ENCODE measurements at places on chromosomes 1 and 21.

GRCh38 chr1:233625087-233625486, 11.2 kb downstream of the KCNK1 start:
- DNase-seq: no peak

DNA sequence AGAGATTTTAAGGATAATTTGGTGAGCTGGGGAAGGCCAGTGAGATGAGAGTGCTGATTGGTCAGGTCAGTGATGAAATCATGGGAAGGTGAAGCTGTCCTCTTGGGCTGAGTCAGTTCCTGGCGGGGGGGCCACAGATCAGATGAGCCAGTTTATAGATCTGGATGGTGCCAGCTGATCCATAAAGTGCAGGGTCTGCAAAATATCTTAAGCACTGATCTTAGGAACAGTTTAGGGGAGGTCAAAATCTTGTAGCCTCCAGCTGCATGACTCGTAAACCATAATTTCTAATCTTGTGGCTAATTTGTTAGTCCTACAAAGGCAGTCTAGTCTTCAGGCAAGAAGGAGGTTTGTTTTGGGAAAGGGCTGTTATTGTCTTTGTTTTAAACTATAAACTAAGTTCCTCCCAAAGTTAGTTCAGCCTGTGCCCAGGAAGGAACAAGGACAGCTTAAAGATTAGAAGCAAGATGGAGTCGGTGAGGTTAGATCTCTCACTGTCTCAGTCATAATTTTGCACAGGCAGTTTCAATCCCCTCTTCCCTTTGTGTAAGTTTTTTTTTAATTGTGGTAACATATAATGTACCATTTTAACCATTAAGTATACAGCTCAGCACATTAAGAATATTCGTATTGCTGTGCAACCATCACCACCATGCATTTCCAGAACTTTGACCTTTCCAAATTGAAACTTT, 39.4 kb downstream of the PTAFR start:
- peak; percentile 24 for DNase-seq

GRCh38 chr21:37686991-37687810, 229.1 kb downstream of the KCNJ6 start:
- no peak for DNase-seq

- no peak for DNase-seq
Observed at GRCh38 chr1:185565302-185565701, 168.9 kb upstream of the HMCN1 start.

GRCh38 chr1:198361237-198361767, 179.2 kb downstream of the ATP6V1G3 start:
- no peak for DNase-seq

DNA sequence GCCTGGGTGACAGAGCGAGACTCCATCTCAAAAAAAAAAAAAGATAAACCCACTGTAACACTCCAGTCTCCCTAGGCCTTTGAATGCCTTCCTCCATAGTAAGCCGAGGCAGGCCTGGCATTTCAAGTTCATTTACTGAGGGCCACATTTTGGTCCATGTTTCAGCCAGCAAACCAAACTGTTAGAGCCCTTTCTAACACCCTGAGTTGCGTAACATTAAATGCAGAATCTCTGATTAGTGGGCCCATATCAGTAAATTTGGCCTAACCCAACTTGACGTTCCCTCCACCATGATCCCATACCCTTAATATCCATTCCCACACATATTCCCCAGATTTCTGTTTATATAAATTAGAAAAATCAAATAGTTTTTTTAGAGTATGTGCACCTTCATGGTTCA, 12.4 kb downstream of the MPZL1 start:
- DNase-seq: no peak

DNA sequence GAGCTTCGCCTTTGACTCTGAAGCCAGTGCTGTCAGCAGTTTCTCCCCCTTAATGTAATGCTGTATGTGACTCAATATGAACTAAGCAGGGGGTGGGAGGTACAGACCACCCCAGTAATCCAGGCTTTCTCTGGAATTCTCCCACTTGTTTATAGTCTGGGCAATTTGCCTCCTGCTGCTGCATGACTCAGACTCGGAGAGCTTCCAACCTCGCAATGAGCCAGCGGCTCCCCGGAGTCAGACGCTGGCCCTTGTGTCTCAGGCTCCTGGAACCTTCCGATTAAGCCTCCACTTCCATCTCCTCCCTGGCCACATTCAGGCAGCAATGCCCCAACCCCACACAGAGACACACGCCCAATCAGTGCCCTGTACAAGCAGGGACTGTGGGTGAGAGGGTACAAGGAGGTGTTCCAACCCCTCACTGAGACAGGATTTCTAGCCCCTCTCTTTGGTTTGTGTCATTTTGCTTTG, 471.7 kb upstream of the VAMP3 start:
- DNase-seq: no peak

DNA sequence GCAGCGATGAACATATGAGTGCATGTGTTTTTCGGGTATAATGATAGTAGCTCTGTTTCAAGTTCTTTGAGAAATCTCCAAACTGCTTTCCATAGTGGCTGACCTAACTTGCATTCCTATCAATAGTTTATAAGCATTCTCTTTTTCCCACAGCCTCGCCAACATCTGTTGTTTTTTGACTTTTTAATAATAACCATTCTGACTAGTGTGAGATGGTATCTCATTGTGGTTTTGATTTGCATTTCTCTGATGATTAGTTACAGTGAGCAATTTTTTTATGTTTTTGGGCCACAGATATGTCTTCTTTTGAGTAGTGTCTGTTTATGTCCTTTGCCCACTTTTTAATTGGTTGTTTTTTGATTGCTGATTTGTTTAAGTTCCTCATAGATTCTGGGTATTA, 10.6 kb upstream of the RUNX1 start:
- no peak for DNase-seq

- DNase-seq: no peak
Observed at GRCh38 chr1:47993416-47993740, 3.8 kb downstream of the TRABD2B start.

- no peak for DNase-seq
Observed at GRCh38 chr1:97351846-97352245, 569.0 kb downstream of the DPYD start.

DNA sequence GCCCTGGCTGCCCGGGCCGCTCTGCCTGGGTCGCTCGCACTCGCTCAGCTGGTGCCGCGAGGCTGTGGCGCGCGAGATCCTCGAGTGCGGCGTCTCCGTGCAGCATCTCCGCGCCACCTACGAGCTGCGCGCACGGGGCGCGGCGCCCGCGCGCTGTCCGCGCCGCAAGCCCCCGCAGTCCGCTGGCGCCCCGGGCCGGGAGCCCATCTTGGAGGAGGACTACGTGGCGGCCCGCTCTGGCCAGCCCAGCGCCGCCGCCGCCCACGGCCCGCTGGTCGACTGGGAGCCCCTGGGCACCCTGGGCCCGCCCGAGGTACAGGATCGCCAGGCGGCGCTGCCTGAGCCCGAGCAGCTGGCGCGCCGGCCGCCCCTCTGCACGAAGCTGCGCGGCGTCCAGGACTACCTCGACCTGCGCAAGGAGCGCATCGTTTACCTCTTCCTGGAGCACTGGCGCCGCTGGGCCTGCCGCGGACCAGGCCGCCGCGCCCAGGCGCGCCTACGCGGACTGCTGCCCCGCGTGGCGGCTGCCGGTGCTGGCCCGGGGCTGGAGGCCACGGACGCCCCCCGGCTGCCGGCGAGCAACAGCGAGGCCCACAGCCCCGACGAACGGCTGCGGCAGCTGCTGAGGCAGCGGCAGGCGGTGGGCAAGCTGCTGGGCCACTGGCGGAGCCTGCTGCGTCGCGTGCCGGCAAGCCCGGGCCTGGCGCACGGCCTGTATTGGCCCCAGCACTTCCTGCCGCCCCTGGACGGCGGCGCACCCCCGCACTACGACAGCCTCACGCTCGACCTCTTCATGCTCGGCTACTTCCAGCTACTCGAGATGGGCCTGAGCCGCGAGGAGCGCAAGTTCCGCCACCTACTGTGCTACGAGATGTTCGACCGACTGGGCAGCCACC, 10.9 kb downstream of the TNFRSF25 start:
- peak; percentile 52 for DNase-seq

- DNase-seq: no peak
Observed at GRCh38 chr1:83815330-83815729, 183.6 kb downstream of the TTLL7 start.

GRCh38 chr1:111223126-111223685, 4.3 kb upstream of the CHI3L2 start:
- no peak for DNase-seq

GRCh38 chr1:112808861-112809684, 93.9 kb upstream of the PPM1J start:
- DNase-seq: peak; percentile 50

DNA sequence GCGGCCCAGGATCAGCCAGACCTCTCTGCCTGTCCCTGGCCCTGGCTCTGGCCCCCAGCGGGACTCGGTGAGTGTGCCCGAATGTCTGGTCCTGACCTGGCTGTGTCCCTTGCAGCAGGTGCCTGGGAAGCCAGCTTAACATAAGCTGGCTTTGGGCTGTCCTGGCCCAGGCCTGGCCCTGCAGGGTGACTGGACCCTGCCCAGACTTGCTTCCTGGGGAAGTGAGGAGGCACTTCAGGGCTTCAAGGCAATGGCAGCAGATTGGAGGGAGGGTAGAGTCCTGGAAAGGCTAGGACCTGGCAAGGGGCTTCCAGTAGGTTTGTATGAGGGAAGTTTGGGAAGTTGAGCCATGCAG, 16.4 kb downstream of the RPS6KA1 start:
- no peak for DNase-seq

GRCh38 chr1:59314776-59315528, 18.1 kb downstream of the FGGY start:
- DNase-seq: no peak

- DNase-seq: no peak
Observed at GRCh38 chr1:159510229-159510541, 25.6 kb downstream of the OR10J5 start.

GRCh38 chr1:160640359-160641123, 6.3 kb downstream of the SLAMF1 start:
- DNase-seq: no peak

GRCh38 chr1:204301171-204301957, 58.4 kb downstream of the PLEKHA6 start:
- DNase-seq: no peak

GRCh38 chr1:209434631-209435217, 148.8 kb upstream of the CAMK1G start:
- no peak for DNase-seq

GRCh38 chr1:10900251-10900651, 103.8 kb upstream of the CASZ1 start:
- no peak for DNase-seq

DNA sequence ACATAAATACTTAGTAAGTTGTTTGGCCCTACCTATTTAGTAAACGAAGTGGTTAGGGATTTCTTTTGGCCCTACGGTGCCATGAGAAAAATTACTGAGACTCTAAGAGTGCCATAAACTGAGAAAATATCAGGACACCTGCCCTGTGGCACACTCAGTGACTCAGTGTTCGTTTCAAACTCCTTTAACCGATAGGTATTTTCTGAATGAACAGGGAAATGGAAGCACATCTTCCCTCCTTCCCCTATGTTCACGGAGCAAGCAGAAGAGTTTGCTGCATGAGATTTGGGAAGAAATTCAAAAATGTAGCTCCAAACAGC, 134.2 kb downstream of the KAZN start:
- no peak for DNase-seq

DNA sequence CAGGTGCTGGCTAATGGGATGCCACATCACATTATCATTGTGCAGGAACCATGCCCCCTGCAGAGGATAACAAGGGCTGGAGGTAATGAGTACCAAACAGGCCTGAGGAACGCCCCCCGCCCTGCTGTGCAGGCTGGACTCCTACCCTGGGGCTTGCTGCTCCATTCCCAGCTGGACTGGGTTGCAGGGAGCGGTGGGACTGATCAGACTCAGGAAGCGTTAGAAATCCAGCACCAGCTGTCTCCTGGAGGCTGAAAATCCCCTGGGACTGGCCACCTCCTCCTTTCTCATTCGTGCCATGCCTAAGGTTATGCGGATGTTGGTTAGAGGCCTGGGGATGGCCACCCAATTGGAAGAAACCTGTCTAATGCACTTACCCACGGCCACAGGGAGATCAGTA, 36.9 kb upstream of the POU3F1 start:
- DNase-seq: no peak

DNA sequence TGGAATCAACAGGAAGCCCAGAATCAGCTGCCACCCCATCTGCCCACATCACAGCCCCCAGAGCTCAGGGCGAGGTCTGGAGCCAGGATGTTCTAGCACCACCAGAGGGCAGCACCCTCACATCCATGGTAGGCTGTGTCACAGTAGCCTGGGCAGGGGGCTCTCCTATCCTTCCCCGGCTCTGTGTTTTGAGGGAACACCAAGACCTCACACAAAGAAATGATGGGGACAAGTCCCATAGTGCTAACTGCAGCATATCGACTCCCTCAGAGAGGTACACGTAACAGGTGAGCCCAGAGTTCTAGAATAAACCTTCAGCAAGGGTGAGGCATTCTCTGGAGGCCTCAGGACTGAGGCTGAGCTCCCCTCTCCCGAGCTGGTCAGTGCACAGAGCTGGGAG, 2.3 kb upstream of the KCNC4 start:
- peak; percentile 79 for DNase-seq

GRCh38 chr1:160581961-160582360, 2.7 kb upstream of the CD84 start:
- no peak for DNase-seq

DNA sequence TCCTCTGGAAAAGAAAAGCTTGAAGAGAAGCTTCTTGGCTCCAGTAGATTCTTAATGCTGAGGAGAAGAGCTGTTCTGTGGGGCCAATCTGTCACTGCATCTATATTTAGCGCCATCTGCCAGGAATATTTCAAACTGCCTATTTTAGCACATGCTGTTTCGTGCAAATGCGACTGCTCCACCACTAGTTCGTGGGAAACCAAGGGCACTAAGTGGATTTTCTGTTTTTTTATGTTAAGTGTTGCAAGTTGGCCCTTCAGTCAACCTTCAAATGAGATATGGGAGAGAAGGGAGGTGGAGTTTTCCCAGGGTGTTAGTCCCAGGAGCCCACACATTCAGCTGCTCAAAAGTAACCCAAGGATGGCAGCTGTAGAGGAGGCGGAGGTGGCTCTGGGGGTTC, 91.9 kb downstream of the TSEN15 start:
- DNase-seq: no peak

DNA sequence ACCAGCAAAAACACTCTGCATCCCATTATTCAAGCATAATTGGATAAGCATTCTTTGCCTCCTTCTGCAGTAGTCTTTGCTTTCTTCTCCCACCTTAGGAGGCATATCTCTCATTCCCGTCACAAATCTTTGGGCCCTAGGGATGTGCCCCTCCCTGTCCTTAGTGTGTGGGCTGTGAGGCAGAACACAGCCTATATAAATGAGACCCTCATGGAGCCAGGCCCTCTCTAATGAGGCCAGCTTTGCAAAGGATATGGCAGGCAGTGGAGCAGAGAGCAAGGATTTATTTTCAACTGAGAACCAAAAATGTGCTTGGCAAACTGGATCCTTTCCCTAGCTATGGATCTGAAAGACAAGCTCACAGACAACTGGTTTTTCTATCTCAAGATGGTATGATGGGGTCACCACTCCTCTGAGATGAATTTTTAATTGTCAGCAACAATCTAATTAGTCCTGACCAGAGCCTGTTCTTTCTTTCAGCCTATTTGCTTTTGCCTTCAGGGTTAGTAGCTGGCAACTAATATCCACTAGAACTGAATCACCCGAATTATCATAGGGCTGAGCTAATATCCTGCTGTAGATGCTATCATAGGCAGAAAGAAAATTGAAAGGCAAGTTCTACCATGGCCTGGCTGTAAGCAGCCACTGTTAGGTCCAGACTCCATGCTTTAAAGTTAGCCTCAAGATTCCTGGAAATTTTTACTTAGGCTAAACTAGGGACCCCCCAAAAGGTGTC, 134.2 kb downstream of the SYT2 start:
- no peak for DNase-seq

GRCh38 chr21:32370998-32371766, 21.6 kb downstream of the URB1 start:
- DNase-seq: no peak

GRCh38 chr1:152643945-152644344, 19.2 kb upstream of the LCE2D start:
- DNase-seq: no peak

All from CD4-positive, alpha-beta T cell treated with Interleukin-4 for 1 hour (primary cell).